ENCODE measurements at places on chromosomes 7 and 10.

GRCh38 chr10:106392778-106393177 is 771.7 kb downstream of the SORCS1 start:
- DNase-seq, result no peak

DNA sequence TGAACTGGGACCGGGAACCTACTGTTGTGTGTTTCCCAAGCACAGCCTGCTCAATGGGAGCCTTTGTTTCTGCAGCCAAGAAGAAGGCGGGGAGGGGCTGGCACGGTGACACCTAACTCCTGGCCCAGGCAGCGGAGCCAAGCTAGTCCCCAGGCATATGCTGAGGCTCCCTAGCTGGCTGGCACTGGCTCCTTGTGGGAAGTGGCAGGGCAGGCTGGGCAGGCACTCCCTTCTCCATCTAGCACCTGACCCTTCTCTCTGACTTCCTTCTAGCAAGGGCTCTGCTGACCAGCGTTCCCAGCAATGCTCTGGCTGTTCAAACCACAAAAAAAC is 325.0 kb downstream of the PLXNA4 start:
- no peak for DNase-seq

- no peak for DNase-seq
These were observed 86.6 kb upstream of the INSYN2A start for GRCh38 chr10:127283017-127283416.

GRCh38 chr10:110487411-110488331 is 10.0 kb upstream of the DUSP5 start:
- DNase-seq, result no peak

All from GM23248 (cell line).